Foreskin melanocyte (primary cell): ENCODE measurements at places on chromosomes 4 and X.

DNA sequence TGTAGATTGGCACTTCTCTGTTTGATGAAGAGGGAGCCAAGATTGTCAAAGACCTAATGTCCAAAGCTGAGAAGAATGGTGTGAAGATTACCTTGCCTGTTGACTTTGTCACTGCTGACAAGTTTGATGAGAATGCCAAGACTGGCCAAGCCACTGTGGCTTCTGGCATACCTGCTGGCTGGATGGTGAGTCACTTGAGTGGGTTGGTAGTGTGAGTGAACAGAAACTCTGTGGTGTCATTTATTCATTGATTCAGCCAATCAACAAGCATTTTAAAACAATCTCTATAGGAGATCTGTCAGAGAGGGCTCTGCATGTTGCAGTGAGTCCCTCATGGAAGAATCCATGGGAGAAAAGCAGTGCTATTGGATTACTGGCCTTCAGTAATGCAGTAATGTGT lies 16.3 kb downstream of the TAF9B start:
- no peak for DNase-seq

- no peak for DNase-seq
Observed at GRCh38 chr4:83212041-83212851, 72.4 kb downstream of the COQ2 start.

GRCh38 chrX:20663336-20663735 lies 396.6 kb upstream of the RPS6KA3 start:
- no peak for DNase-seq

- DNase-seq, result no peak
Observed at GRCh38 chrX:39067866-39068265, 266.6 kb downstream of the MID1IP1 start.

DNA sequence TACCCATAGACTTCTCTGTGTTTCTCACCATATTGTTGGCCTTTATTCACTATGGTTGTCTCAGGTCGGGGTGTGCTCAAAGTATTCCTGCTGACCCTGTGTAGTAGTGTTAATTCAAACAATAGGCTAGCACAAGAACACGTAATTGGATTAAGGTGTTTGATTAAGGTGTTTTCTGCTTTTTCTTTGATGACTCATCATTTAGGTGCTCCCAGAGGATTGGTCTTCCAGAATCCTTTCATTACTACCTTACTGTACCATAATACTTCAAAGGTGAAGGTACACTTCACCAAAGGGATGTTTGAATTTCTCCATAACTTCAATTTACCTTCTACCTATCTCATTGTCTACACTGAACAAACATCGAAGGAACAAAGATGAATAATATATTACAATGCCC lies 121.7 kb upstream of the CCDC160 start:
- DNase-seq, result no peak

DNA sequence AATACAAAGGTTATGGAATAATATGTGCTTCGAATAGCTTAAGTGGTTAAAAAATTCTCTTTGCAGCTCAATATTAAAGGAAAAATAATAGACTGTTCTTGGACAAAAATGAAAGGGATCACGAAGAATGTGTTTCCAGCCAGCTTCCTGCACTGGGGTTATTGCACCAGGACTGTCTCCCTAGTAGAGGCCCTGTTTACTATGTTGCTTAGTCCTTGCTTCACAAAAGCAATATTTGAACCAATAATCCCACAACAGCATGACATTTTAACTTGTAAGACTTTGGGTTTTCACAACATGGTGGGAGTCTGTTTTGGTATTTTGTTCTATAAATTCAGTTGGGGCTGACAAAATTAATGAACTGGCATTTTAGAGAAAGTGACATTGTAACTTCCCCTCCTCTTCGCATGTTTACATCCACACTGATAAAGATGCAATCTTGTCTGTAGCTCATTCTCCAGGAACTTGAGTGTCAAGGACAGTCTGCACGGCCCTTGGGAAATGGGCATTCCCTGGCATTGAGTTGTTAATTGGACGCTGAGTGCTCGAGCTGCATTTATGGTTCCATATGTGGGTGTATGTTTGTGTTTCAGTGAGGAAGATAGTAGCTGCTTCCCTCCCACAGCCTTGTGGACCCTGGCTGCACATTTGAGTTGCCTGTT lies 39.0 kb downstream of the SHROOM2 start:
- no peak for DNase-seq

GRCh38 chr4:7779432-7779768 lies 160.3 kb downstream of the AFAP1 start:
- no peak for DNase-seq

- no peak for DNase-seq
Observed at GRCh38 chr4:123352240-123352945, 44.2 kb upstream of the SPRY1 start.

- peak; percentile 12 for DNase-seq
Observed at GRCh38 chrX:72121383-72121782, 10.3 kb downstream of the RTL5 start.

- DNase-seq, result no peak
Observed at GRCh38 chr4:102250341-102250740, 94.9 kb downstream of the SLC39A8 start.

DNA sequence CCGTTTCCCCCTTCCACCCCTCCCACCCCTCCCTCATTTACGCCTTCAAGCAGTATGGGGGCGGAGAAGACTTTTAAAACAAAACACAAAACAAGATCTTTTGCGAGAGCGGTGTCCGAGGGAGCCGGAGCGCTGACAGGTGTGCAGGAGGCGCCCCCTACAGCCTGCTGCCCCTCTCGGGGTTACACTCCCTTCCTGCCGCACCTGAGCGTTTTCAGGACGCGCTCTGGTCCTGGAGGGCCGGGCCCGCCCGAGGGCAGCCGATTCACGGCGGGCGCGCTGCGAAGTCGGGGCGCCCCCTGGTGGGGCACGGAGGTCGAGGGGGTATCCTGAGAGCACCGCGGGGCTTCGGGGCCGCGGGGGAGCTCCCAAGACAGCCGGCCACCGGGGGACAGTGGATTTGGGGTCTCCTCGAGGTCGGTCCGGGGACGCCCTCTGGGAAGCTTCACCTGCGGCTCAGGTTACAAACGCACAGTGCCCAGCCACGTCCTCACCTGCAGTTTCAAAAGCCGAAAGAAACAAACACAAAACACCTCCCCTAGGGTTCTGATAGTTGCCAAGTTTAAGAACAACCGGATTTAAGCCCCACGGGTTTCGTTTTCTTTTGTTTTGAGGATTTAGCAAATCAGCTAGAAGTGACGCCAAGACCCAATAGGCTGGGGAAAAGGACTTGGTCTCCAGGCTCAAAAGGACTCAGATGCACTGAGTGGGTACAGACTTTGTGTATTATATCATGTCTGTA lies 8.0 kb upstream of the NEUROG2 start:
- no peak for DNase-seq

DNA sequence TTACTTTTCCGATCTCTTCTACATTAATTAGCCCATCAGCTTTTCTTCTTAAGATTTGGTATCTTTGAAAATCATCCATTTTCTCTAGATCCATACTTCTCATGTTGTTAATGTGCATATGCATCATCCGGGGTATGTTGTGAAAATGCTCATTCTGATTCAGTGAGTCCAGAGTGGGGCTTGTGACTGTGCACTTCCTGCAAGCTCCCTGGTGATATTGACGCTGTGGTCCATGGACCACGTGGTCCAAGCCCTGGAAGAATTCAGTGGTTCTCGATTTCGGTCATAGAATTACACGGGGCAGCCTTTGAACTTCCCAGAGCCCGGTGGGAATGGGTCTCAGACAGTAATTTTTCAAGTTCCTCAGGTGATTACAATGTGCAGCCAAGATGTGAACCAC lies 69.8 kb downstream of the ZFX start:
- no peak for DNase-seq

DNA sequence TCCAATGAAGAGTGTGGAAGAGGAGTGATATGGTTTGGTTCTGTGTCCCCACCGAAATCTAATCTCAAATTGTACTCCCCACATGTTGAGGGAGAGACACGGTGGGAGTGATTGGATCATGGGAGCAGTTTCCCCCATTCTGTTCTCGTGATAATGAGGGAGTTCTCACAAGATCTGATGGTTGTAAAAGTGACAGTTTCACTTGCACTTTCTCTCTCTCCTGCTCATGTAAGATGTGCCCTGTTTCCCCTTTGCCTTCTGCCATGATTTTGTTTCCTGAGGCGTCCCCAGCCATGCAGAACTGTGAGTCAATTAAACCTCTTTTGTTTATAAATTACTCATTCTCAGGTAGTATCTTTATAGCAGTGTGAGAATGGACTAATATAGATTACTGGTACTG lies 39.6 kb downstream of the FAM47C start:
- no peak for DNase-seq

DNA sequence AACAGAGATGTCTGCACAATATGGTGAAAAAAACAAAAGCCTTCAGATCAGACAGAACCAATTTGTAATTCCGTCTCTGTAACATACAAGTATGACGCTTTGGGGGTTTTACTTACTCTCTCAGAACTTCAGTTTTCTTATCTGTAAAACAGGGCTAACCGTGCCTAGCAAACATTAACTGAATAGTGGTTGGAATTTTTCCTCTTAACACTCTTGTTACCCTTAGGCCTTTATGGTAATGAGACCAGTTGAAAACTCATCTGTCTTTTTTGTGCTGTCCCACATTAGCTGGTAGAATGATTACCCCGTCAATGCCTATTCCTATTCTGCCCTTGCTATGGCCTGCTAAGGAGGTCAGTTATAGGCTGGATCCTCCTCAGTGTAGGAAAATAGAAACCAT lies 4.5 kb upstream of the MYOZ2 start:
- no peak for DNase-seq

GRCh38 chr4:8248091-8248490 lies 21.5 kb upstream of the HTRA3 start:
- DNase-seq, result no peak

GRCh38 chrX:47831788-47832187 lies 4.9 kb upstream of the ZNF81 start:
- no peak for DNase-seq

DNA sequence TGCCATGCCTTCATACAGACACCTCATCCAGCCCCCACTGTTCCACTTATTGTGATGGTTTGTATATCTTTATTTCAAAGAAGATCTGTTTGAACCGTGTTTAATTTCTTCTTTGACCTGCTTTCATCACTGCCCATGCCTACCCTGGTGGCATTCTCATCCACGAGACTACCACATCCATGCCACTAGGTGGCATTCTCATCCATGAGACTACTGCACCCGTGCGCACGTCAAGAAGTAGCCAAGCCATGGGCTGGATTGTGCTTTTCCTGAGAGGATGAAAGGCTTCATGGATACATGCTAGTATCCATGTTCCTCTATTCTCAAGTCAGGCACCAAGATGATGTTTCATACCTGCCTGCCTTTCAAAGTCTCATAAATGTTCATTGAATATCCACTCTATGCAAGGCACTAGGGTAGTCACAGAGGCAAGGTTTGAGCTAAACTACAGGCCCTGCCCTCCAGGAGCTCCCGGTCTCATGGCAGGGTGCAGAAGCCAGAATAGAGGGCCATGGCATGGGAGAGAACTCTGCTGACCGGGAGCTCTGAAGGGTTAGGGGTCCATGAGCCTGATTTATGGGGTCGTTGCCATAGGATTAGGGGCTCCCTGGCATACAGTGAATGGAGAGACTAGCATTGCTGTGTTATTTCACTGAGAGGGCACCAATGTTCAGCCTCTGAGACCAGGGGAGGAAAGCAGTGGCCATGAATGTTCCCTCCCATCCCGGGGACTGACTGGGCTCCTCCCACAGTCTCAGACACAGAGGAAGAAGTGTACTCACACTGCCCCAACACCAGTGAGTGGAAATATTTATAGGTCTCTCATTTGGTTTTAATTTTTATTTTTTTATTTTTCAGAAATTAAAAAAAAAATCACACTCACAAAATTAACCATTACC lies 24.8 kb upstream of the EOLA2 start:
- DNase-seq, result peak; percentile 37

- DNase-seq, result no peak
Observed at GRCh38 chr4:138967313-138967712, 48.3 kb upstream of the NOCT start.

DNA sequence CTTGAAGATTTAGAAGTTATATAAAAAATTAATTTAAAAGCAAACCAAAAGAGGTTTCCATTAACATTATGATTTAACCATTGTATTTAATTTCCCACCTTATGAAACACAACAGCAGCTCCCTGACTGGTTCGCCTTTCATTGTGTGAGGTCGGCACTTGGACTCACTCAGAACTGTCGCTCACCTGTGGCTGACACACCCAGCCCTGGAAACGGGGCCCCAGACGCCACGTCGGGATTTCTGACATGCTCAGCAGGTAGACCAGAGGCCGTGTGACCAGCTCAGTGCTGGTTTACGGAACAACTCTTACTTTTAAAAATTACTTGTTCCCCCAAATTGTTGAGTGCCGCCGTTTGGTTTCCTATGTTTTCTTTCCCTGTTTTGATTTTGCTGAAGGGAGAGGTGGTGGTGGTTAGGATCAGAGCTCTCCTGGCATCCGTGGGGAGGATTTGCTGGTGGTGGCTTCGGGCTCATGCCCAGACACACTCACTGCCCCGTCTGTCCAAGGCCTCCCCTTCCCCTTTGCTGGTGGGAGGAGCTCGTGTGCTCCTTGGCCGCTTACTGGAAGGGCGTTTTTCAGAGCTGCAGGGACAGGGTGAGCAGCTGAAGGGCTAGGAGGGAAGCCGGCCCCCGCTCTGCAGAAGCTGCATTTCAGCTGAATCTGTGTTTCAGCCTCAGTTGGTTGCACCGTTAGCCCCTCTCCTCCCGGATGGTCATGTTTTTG lies 59.2 kb downstream of the CPLX1 start:
- DNase-seq, result no peak

DNA sequence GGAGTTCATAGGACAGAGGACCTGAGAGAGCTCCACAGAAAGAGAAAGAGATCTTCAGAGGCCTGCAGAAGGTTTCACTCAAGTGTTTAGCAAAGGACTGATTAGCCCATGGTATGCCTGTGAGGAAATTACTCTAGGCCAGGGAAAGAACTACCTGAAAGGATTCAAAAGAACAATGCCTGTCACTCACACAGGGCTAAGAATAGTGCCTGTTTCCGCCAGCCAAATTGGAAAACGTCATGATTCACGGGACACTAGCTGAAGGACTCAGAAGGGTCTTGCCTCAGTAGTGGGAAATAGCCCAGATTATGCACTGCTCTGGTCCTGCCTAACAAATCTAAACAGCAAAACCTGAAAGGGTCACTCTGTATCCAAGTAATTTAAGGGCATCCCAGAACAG lies 21.1 kb downstream of the SYTL4 start:
- no peak for DNase-seq

DNA sequence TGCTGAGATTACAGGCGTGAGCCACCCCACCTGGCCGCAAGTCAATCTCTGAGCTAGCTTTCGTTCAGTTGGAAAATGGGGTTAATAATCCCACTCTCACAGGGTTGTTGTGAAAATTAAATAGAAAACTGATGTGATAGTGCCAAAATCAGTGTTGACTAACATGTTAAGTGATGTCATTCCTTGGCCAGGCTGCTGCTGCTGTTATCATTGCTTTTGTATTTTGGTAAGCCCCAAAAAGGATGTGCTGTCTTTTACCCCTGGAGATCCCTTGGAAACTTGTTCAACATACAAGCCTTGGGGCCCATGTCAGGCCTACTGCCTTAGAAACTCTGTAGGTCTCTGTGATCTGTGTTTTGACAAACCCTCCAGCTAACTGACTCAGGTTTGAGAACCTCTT lies 106.3 kb downstream of the AFF1 start:
- DNase-seq, result no peak

GRCh38 chrX:16119353-16120220 lies 3.8 kb upstream of the GRPR start:
- no peak for DNase-seq

- DNase-seq, result no peak
Observed at GRCh38 chr4:10115271-10115796, 1.3 kb downstream of the WDR1 start.

- no peak for DNase-seq
Observed at GRCh38 chr4:18422685-18423084, 401.1 kb upstream of the LCORL start.

- no peak for DNase-seq
Observed at GRCh38 chr4:20462426-20463175, 210.9 kb downstream of the SLIT2 start.

- DNase-seq, result no peak
Observed at GRCh38 chr4:126123611-126124325, 809.0 kb downstream of the FAT4 start.
